ENCODE measurements at places on chromosomes 13 and 19. TPM values are rescaled to one million over a fixed set of nuclear protein-coding genes. Genes with fewer than 3 reads are reported as not detected.

DNA sequence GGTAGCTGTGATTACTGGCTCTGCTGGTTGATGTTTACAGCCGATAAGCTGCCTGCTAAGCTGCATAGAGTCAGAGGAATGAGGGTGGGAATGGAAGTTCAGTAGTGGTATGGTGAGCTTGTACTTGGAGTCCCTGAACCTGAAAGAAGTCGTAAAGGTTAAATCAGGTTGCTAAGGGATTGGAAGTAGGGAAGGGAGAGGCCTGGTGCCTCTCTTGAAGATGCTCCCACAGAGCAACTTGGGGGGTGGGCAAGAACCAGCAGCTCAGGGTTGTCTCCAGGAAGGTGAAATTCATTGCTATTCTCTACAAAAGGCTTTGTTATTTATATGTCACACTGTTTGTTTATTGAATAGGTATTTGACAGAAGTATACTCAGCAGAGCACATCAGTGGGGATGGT, 73.8 kb upstream of the OLFM4 start:
- no peak for DNase-seq

DNA sequence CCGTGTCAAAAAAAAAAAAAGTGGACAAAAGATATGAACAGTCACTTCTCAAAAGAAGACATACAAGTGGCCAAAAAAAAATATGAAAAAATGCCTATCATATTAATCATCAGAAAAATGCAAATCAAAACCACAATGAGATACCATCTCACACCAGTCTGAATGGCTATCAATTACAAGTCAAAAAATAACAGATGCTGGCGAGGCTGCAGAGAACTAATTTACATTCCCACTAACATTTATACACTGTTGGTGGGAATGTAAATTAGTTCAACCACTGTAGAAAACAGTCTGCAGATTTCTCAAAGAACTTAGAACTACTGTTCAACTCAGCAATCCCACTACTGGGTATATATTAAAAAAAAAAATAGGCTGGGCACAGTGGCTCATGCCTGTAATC, 26.5 kb upstream of the FOXO1 start:
- DNase-seq, result peak; percentile 14

GRCh38 chr19:44930088-44930487, 11.9 kb upstream of the APOC4 start:
- DNase-seq, result no peak

DNA sequence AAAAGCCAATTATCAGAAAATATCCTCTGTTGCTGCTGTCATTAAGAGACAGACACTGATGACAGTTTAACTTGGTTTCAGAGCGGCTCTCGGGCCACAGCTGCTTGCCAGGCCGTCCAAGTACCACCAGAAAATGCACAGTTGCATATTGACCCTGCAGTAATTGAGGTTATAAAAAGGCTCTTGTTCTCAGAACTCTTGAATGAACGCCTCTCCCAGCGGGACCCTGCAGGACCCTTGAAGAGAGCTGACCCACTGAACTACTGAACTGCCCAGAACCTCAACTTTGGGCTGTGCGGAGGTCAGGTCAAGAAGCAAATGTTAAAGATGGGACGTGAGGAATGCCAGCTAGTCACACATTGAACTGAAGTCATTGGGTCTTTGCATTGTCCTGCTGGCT, 1559.0 kb upstream of the SLC10A2 start:
- DNase-seq, result no peak

The PLIN3 gene
- 15.4 TPM for total RNA-seq

DNA sequence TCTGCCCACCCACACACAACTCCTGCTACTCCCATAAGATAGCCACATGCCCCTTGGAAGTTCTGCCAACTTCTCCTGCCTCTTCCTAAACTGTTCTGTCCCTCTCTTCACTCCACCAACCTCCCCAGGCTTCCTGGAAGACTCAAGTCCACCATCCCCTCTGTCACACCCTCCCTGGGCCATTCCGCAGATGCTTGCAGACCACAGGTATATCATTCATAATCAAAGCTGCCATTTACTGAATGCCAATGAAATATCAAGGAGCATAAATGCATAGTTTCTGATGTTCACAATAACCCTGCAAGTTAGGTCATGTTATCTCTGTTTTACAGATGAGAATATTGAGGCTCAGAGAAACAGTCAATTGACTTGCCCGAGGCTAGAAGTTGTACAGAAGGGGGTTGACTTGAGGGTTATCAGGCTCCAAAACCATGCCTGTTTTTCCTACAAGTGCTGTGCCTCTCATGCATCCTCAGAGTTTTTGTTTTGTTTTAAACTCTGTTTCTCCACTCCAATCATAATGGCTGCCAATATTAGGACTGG, 135.6 kb downstream of the SLC7A1 start:
- DNase-seq, result no peak

DNA sequence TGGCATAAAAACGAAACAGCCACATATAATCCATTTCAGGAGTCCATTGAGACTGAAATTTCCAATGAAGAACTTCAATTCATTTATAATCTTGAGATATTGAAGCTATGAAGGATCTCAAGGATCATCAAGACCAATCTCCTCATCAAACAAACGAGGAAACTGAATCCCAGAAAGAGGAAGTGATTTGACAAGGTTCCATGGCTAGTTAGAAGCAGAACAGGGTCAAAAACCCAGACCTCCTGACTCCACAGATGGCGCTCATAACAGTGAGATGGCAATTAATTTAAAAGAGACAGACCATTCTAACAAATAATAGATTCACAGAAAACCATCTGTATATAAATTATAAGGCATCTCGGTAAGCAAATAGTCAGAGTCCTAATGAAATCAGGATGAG, 229.7 kb downstream of the KCTD12 start:
- DNase-seq, result no peak

- peak; percentile 34 for DNase-seq
These were observed 411.8 kb downstream of the ZNF536 start for GRCh38 chr19:30783936-30784335.

GRCh38 chr19:12695096-12695495, 1.3 kb downstream of the FBXW9 start:
- DNase-seq, result no peak

The ZNF235 gene
- 5.6 TPM for total RNA-seq
